ENCODE measurements at places on chromosomes 2 and 18. TPM values are rescaled to one million over a fixed set of nuclear protein-coding genes. Genes with fewer than 3 reads are reported as not detected.

DNA sequence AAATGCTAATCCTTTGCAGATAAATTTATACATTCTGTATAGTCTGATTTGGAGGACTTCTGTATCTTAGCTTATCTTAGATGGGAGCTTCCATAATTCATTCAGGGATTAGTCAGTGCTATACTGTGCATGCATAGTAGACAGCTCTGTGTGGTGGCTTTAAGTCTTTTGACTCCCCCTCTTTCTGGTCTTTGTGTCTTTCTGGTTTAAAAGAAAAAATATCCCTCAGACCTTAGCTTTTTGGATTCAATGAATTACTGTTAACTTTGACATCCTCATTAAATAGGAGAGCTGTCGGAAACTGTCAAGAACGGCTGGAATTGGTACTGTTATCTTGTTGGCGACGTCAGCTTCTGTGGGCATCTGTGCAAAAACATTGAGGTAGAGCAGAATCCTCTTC is 130.4 kb downstream of the SPTBN1 start:
- H3K27ac ChIP-seq, result peak overlapping the region; percentile 65
- H3K4me1 ChIP-seq, result peaks cover 77% of the 10 kb centered on the region
- no peaks in the 10 kb centered on the region for H3K36me3 ChIP-seq
- no peaks in the 10 kb centered on the region for H3K27me3 ChIP-seq
- DNase-seq, result no peak
- H3K4me3 ChIP-seq, result no peak overlapping the region

DNA sequence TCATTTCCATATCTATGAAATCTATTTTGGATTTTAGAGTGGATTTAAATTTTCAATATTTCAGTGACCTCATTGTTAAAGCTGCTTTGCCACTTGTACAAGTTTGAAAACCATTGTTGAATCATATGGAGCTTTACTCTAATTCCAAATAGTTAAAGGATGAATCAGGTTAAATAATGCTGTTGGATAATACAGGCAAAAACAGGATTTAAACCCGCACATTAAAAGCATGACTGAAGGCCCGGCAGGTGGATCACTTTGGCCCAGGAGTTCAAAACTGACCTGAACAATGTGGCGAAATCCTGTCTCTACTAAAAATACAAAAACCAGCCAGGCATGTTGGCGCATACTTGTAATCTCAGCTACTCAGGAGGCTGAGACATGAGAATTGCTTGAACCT is 68.3 kb downstream of the RIF1 start:
- no peaks in the 10 kb centered on the region for H3K4me1 ChIP-seq
- DNase-seq, result no peak
- H3K4me3 ChIP-seq, result no peak overlapping the region
- no peak overlapping the region for H3K27ac ChIP-seq

DNA sequence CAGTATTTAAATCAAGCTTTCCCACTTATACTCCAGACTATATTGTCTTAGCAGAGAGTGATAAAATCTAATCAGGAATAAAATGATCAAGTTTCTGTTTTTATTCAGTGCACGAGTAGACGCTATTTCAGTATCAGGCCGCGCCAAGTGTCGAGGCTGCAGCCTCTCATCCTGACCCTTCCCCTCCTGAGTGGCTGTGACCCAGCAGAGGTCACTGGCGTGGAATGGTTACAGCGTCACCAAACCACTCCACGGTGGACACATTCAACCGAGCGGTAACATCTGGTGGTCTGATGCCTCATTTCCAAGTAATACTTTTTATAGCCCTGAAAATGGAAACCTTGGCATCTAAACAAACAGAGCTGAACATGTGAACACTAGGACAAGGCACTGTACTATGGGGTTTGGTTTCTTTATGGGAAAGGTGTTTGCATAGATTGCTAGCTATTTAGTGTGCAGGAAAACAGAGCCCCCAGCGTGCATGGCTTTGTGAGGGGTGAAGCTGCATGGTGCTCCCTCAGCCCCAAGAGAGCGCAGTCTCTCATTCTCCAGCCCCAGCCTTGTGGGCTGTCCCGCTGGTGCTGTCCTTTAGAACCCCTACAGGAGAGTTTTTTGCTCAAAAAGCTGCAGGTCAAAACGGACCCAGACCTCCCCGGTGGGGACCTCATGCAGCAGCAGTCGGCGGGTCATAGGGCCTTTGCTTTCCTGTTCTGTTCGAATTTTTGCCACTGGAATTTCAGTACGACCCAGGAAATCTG is 28.4 kb downstream of the FAM228A start:
- no peak for DNase-seq
- H3K36me3 ChIP-seq, result peaks cover 22% of the 10 kb centered on the region
- H3K27me3 ChIP-seq, result no peaks in the 10 kb centered on the region

DNA sequence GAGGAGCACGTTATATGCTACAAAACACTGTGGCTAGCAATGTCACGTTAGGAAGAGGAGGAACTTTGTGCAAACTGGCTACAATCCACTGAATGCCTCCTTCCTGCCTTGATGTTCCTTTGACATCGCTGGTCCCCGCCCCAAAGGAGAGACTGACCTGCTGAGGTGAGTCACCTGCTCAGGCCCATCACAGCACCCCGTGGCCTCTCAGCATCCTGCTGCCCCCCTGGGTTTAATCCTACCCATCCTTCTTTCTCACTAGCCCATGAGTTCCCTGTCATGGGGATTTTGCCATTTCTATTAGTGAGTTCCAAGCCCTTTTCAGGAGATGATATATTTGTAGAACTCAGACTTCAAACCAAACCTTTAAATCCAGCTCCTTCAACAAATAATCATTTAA is 16.2 kb downstream of the DLGAP1 start:
- DNase-seq, result no peak
- H3K27me3 ChIP-seq, result peaks cover 20% of the 10 kb centered on the region
- no peaks in the 10 kb centered on the region for H3K36me3 ChIP-seq
- no peak overlapping the region for H3K4me3 ChIP-seq
- peaks cover 2% of the 10 kb centered on the region for H3K4me1 ChIP-seq

SCTR gene
- total RNA-seq, result 0.97 TPM

DNA sequence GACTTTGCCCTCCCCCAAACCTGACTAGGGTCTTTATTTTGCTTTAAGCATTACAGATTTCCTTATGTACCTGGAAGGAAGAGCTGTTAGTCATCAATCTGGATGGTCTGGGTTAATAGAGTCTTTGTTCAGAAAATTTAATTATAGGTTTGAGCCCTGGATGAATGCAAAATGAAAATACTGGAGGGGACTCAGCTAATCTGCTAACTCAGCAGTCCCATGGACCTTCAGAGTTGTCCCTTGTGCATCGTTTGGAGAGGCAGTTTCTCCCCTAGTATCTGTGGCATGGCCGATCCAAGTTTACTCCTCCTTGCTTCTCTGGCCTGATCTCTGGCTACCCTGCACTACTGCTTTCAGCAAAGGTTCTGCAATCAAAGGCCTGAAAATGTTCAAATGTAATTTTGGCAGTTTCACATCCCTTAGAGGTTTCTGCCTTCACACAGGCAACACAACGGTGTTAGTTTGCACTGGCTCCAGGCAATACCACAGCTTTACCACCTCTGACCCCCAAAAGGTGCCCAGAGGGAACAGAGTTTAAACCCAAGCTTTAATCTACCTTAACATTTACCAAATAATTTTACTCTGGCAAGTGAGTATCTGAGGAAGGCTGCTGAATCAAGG is 134.3 kb downstream of the THADA start:
- H3K36me3 ChIP-seq, result no peaks in the 10 kb centered on the region
- H3K27me3 ChIP-seq, result no peaks in the 10 kb centered on the region
- peak overlapping the region; percentile 89 for H3K27ac ChIP-seq
- peaks cover 81% of the 10 kb centered on the region for H3K4me1 ChIP-seq

NT5C1B gene
- not detected for total RNA-seq

GATA6 gene
- total RNA-seq, result 106 TPM

Data from mesothelial cell of epicardium (in vitro differentiated cells).